ENCODE measurements at places on chromosomes 4 and X. TPM values are rescaled to one million over a fixed set of nuclear protein-coding genes. Genes with fewer than 3 reads are reported as not detected.

Gene OGT
- total RNA-seq: 65.9 TPM

Gene GAGE1
- total RNA-seq: not detected

Gene PRKG2
- 11.5 TPM for total RNA-seq

Gene MAGEC2
- total RNA-seq: not detected

Gene ANXA3
- total RNA-seq: 22.3 TPM

Gene GABRG1
- total RNA-seq: not detected

Gene SPANXA2
- not detected for total RNA-seq

Gene OPRPN
- total RNA-seq: not detected

Gene IL2RG
- total RNA-seq: 4.2 TPM

Gene CXCL5
- 0.42 TPM for total RNA-seq

Gene TMEM35A
- total RNA-seq: 19.1 TPM

Gene SPATA4
- total RNA-seq: 0.64 TPM

Gene IGFBP7
- 784 TPM for total RNA-seq

DNA sequence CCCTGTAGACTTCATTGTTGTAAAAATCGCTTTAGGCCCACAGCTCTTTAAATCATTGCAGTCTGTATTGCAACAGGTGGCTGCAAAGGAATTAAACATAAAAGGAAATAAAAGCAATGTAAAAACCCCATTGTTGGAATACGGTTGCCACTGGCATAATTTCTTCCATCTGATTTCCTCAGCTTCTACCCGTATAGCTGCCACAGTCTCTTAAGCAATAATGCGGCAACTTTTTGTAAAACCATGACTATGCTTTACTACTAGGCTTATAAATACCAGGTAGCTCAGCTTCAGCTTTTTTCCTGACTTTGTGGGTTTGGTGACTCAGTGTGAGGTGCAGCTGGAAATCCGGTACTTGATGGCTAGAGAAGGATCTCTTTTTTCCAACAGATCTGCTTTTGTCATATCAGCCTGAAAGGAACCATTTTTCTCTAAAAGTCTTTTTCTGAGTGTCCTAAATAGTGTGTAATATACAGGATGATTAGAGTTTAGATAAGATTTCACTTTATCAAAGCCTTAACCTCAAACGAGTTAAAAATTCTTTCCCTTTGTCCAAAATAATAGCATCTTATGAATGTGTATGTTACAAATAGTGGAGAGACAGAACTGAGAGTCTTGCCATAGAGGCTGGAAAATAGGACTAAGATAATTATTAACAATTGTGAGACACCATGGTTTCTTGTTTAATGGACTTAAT is 268.0 kb downstream of the ADGRL3 start:
- ATAC-seq: no peak

- ATAC-seq: peak; percentile 95
Observed at GRCh38 chr4:99763635-99764101, 53.0 kb upstream of the DAPP1 start.

DNA sequence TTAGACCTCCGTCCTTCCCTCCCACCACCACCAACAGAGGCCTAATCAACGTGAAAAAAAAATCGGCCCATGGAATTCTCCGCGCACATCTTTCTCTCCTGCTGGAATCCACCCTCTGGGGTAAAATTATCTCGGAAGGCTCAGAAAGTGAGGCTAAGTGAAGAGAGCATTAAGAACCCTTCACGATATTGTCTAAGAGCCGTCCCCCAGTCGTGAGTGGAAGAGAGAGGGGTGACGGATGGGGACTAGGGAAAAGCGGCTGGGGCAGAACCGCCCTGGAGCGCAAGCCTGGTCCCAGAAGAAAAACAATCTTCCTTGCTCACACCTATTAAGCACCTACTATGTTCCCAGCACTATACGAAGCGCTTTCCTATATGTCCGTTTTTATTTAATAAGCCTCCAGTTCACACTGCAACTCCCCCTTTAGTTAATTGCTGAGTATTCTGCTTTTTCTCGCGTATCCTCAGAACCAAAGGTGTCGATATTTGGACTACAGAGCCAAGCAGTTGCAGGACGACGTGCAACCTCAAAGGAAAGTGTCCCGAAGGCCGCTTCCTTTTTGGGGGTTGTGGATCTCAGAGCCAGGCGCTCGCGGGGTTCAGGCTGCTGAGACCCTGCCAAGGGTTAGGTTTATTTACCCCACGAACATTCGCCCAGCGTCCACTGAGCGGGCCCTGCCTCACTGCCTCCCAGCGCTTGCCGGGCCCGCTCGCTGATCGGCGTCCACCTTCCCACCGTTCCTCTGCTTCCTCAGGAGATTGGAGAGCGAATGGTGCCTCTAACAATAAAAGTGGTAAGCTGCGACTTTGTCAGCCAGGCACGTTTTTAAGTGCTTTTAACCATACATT is 889 bp downstream of the MGARP start:
- ATAC-seq: no peak

GRCh38 chr4:115272185-115272584 is 158.8 kb upstream of the NDST4 start:
- no peak for ATAC-seq

- no peak for ATAC-seq
Observed at GRCh38 chrX:23729214-23729613, 13.9 kb downstream of the ACOT9 start.

DNA sequence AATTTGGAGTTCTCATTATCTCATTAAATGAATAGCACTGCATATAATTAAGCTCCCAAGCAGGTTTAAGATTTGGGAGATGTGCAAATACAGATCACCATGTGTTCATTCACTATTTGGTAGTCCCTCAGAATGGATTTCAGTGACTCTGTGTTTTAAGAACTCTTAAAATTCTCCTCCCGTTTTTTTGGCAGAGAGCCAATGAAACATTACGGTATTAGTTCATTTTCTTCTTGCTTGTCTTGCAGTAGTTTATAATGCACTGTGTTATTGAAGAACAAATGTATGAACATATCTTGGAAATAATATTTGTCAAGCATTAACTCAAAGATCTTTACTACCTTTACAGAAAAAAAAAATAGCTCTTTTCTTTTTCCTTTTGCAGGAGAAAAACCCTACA is 32.7 kb downstream of the KLF3 start:
- no peak for ATAC-seq

DNA sequence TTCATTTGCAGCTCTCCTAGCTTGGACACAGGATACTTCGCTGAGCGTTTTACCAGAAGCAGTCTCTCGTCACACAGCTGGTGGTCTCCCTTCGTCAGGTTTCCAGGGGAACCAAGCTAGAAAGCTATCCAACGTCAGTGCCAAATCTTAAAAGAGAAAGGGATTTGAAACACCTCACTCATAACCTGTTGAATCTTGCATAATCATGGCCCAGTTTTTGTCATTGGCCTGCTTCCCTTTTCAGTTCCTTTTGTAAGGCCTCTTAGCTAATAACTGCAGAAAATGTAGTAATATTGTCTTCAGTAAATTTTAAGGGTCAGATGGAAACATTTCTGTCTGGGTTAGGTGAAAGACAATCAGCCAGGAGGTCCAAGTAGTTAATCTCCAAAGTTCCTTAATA is 22.0 kb downstream of the RAB39B start:
- no peak for ATAC-seq

GRCh38 chr4:138161351-138161750 is 80.8 kb downstream of the SLC7A11 start:
- no peak for ATAC-seq

DNA sequence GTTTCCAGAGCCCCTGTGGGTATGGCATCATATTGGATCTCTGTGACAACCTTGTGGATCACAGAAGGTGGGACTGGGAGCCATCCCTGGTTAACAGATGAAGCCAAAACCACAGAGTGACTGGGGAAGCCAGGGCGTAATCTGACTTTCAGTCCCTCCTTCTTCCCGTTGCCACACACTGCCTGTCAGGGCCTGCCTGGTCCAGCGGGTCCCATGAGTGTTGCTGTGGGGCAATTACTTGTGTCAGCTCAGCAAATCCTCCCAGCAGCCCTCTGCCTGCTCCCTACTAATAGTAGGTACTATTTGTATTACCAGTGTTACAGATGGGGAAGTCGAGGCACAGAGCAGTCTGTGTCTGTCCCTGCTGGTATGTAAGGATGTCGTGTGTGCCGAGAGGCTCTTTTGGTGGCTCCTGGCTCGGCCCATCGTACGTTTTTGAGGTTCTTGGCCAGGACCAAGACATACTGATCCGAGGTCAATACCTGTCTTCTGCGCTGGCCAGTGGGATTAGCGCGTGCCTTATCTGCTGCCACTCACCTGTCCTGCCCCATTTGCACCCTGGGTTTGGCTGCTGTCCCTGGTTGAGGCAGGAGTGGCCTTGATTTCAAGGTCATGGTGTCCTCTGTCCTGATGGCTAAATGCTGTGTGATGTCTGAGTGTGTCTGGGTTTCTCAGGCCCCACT is 5.7 kb downstream of the NSG1 start:
- ATAC-seq: no peak

DNA sequence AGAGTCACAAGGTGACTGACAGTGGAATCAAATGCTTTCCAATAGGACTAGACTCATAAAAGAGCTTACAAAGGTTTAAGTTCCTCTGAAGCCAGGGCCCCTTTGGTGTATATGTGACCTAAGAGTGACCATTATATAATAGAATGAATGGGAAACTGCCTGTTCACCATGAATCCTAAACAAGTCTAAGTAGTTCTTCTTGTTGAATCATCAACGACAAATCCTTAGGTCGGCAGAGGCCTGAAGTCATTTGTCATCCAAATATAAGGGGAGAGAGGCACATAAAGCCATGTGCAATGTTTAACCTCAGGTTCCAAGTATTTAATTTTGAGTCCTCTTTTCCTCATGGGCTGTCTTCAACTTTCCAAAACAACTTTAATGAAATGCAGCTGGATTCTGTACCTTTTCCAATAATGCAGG is 122.4 kb downstream of the RASL11B start:
- no peak for ATAC-seq

GRCh38 chr4:13933191-13933590 is 305.7 kb upstream of the BOD1L1 start:
- no peak for ATAC-seq

DNA sequence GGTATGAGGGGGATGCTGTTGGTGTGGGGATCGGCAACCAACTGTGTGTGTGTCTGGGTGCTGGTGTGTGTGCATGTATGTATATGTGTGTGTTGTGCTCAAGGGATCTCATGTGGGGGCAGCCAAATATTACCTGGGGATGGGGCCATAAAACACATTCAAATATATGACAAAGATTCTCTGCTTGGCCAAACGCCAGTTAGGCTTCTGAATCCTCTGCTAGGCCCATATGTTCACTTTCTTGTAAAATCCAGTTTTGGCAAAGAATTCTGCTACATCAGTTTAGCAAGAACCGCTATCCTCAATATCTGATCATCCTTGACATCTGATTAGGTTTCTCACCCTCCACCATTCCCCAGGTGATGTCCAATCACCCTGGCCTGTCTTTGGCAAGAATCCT is 106.6 kb downstream of the RASL11B start:
- ATAC-seq: no peak

DNA sequence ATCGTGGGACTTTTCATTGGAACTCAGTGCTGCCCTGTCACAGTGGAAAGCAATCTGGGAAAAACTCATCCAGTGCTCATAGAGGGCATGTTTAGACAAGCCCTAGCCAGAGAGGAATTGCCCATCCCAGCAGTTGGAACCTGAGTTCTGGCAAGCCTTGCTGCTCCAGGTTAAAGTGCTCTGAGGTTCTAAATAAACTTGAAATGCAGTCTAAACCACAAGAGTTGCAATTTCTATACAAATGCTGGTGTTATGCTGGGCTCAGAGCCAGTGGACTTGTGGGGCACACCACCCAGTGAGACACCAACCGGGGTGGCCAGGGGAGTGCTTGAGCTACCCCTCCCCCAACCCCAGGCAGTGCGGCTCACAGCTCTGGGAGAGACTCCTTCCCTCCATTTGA is 142.8 kb upstream of the PPP1R2C start:
- ATAC-seq: no peak

- ATAC-seq: no peak
Observed at GRCh38 chr4:159238631-159239030, 135.8 kb downstream of the RAPGEF2 start.

DNA sequence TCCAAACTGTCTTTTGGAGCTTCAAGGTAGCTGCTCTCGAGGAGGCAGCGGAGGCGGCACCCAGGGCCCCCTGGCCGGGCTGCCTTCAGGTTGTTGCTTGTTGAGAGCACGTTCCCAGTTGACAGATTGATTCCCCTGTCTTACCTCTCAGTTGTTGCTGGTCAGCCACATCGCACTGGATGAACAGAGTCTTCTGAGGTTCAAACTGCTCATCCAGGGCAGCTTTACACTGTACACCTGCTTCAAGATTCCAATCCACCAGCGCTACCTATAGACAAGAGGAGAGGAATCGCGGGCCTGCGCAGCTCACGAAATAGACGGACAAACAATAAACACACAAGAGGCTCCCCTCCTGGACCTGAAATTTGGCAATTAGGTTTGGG is 497 bp downstream of the HPGD start:
- peak; percentile 13 for ATAC-seq

GRCh38 chrX:130083107-130083490 is 27.2 kb downstream of the ELF4 start:
- ATAC-seq: no peak

- no peak for ATAC-seq
Observed at GRCh38 chrX:45524805-45525204, 324.1 kb upstream of the DIPK2B start.

DNA sequence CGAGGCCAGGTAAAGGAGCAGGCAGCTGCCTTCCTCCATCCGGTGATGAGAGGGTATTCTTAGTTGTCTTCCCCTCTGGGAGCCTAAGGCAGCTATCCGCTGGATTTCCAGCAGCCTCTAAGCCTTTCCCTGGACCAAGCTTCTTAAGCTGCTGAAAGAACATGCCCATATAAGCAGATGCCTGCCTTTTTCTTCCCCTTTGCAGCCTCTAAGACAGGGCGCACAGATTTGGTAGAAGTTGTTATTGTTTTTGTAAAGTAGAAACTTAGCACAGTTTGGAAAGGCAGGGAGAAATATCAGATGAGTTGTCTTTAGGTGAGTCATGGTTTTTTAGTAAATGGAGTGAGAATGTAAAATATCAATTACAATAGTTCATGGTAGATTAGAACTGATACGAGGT is 210.8 kb downstream of the ARHGAP10 start:
- no peak for ATAC-seq

Measured in gastroesophageal sphincter (tissue), 4 donors.